Posterior vena cava (tissue), 2 donors: ENCODE measurements at places on chromosomes 13 and 19. TPM values are rescaled to one million over a fixed set of nuclear protein-coding genes. Genes with fewer than 3 reads are reported as not detected.

- DNase-seq: no peak
Measured at GRCh38 chr19:8329996-8330395, 8.7 kb downstream of the RPS28 start.

DNA sequence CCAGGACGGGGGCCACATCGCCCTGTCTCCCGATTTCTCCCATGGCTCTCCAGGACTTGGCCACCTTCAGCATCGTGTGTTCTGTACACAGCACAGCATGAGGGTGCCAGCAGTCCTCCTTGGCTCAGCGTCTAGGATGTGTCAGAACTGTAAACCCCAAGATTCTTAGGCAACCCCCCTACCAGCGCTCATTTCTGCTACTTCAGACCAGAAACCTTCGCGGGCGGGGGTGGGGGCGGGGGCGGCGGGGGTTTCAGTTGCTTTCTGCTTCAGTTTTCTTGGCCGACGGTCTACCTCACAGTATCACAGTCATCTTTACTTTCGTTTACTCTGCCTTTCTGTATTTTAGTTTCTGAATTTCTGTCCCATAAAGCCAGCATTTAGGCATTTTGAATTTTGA lies 82.4 kb downstream of the GGACT start:
- no peak for DNase-seq

DNA sequence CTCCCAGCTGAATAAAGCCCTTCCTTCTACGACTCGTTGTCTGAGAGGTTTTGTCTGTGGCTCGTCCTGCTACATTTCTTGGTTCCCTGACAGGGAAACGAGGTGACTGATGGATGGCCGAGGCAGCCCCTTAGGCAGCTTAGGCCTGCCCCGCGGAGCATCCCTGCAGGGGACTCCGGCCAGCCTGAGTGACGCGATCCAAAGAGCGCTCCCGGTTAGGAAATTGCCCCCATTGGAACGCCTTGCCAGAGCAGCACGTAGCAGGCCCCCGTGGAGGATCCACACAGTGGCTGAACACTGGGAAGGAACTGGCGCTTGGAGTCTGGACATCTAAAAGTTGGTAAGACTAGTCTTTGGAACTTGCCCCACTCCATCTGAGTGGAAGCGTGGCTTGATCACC lies 296.8 kb upstream of the SGCG start:
- no peak for DNase-seq

- DNase-seq: no peak
Measured at GRCh38 chr13:107296804-107297203, 728.9 kb upstream of the ARGLU1 start.

DNA sequence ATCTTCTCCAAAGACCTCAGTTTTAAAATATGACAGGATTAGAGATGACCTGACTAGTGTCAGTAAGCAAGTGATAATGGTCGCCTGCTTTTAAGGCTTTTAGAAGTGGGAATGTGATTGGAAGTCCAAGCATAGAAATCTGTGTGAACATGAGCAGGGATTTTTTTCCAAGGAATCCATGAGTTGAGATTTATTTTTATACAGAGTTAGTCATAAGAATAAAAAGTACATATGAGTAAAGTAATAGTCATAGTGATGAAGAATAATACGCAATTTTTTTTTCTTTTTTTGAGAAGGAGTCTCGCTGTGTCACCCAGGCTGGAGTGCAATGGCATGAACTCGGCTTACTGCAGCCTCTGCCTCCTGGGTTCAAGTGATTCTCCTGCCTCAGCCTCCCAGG lies 1.6 kb downstream of the ZNF546 start:
- DNase-seq: no peak

DNA sequence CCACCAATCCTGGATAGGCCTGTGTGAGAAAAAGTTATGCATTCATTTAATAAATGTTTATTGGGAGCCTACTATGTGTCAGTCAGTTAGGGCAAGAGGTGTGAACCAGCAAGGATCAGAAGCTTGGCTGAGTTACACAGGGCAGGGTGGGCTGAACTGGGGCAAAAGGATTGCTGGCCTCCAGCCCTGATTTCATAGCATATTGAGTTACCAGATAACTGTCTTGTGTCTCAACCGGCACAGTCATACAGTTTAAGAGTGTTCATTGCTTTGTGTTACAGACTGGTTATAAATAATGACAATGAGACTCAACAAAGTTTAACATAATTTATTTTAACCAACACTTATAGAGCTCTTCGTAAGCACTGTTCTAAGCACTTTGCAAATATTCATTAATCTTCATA lies 253.8 kb downstream of the DLEU7 start:
- DNase-seq: no peak

DNA sequence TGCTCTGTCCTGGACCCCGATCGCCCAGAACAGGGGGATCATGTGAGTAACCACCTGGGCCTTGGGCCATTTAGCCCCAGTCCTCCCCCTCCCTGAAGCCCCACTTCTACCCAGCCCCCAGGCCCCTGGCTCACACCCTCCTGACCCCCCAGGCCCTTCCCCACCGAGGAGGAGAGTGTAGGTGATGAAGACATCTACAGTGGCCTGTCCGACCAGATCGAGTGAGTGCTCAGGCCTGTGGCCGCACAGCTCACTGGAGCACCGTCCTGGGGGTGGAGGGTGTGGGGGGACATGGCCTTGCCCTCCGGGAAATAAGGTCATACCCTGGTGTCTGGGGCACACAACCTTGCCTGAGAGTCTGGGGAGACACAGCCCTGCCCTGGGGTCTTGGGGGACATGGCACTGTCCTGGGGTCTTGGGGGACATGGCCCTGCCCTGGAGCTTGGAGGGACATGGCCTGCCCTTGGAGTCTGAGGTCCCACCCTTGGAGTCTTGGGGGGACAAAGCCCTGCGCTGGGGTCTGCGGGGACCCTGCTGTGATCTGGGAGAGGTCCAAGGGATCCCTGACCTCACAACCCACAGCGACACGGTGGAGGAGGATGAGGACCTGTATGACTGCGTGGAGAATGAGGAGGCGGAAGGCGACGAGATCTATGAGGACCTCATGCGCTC lies 49.3 kb downstream of the VAV1 start:
- DNase-seq: peak; percentile 77

- no peak for DNase-seq
Measured at GRCh38 chr13:109783447-109783814, 3.0 kb downstream of the IRS2 start.

DNA sequence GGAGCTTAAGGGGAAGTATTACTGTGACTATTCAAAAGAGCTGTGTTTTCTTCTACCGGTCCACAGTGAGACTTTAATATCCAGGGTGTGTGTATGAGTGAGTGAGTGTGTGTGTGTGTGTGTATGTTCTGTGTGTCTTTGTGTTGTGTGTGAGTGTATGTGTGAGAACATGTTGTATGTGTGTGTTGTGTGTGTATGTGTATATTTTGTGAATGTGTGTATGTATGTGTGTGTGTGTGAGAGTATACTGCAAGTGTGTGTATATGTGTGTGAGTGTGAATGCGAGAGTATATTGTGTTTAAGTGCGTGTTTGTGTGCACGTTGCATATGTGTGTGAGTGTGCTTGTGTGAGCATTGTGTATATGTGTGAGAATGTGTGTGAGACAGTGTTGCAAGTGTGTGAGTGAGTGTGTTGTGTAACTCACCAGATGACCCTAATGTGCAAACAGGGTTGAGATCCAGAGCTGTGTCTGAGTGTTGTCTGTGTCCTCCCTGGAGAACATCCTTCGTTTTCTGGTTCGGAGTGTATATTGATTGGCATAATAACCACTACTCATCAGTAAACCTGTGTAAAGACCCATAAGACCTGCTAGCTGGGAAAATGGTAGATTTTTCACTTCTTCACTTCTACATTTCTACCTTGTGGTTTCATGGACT lies 101.1 kb upstream of the RNF113B start:
- DNase-seq: no peak

NBEA gene
- total RNA-seq: 10.5 TPM

SOX1 gene
- not detected for total RNA-seq

ZNF497 gene
- 0.69 TPM for total RNA-seq
